Urinary bladder (tissue), 4 donors: ENCODE measurements at places on chromosomes 11 and 22. TPM values are rescaled to one million over a fixed set of nuclear protein-coding genes. Genes with fewer than 3 reads are reported as not detected.

Gene RBMXL2
- total RNA-seq: not detected

Gene MMP13
- total RNA-seq: not detected

Gene BIRC3
- 6.2 TPM for total RNA-seq

Gene SAA2
- not detected for total RNA-seq

Gene ANO9
- 1.3 TPM for total RNA-seq

Gene TMEM191C
- 0.85 TPM for total RNA-seq

Gene CD151
- 115 TPM for total RNA-seq
